Activated CD8-positive, alpha-beta memory T cell treated with anti-CD3 and anti-CD28 coated beads for 1 hour (primary cell): ENCODE measurements at places on chromosomes 4 and X.

DNA sequence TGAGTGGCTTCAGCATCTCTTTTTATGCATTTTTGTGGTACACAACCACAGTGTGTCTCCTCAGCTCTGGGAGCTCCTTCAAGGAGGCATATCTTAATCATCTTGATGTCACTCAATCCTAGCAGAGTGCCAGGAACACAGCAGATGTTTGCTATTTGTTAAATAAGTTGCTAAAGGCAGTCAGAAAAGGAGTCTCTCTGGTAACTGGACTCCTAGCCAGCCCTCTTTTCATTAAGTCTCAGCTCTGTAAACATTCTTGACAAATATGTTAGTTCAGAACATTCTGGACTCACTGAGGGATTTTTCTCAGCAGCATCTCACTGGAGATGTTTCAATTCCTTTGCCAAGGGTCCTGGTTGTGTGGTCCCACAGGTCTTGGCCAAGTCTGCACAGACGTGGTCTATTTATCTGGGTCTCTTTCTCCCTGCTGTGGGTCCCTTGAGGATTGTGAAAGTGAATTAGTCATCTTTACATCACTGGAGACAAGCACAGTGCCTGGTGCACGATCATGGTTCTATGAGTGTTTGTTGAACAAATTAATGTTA lies 20.3 kb upstream of the FAM9C start:
- DNase-seq = no peak

DNA sequence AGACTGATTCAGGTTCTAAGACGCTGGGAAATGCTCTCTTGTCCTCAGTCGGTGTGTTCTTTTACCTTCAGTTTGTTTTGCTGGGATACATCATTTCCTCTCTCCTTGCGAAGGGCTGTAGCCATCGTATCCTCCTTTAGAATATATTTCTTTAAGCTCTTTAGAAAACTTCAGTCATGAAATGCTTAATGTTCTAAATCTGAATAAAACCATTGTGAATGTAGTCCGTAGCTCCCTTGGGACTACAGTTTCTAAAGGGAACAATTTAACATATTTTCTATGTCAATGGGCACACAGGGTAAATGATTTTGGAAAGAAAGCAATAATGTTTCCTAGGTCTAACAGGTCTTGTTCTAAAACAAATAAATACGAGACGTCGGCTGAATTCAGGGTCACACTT lies 40.6 kb downstream of the STOX2 start:
- DNase-seq = no peak

GRCh38 chr4:40515037-40515397 lies 114.6 kb downstream of the RBM47 start:
- no peak for DNase-seq

DNA sequence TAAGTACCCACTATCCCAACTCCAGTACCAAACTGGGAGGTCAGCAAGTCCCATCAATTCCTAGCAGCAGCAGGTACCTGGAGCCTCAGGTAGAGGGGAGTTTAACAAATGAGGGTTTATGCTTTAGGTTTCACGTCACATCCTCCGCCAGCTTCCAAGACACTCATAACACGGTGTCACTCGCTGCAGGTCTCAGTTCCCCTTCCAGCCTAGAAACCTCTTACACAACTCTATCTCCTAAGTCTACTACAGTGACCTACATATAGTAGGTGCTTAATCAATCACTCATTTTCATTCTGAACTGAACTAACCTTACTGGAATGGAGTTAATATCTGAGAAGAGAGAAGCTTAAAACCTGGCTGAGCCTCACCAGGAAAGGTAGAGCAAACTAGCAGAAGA lies 96.0 kb downstream of the EFHC2 start:
- no peak for DNase-seq

DNA sequence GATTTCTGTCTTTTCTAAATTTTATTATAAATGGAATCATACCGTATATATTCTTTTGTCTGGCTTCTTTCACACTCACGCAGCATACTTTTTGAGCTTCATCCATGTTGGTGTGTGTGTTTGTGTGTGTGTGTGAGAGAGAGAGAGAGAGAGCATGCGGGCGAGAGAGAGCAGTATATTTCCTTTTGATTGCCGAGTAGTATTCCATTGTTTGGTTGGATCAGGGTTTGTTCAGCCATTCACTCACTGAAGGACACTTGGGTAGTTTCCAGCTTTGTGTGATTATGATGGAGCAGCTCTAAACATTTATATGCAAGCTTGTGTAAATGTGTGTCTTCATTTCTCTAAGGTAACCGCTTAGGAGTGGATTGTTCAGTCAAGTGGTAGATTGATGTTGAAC lies 3.1 kb upstream of the L1CAM start:
- DNase-seq = no peak

DNA sequence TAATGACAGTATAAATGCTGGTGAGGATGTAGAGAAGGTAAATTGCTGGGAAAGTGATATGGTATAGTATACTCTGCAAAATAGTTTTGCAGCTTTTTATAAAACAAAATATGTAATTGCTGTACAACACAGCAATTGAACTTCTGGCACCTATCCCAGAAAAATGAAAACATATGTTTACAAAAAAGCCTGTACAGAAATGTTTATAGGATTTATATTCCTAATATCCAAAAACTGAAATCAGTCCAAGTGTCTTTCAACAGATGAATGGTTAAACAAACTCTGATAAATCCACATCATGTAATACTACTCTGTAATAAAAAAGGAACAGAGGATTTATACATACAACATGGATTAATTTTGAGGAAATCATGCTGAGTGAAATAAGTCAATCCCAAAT lies 198.4 kb upstream of the ACTRT1 start:
- DNase-seq = no peak
